H1 (cell line): ENCODE measurements at places on chromosomes 4 and X. TPM values are rescaled to one million over a fixed set of nuclear protein-coding genes. Genes with fewer than 3 reads are reported as not detected.

DNA sequence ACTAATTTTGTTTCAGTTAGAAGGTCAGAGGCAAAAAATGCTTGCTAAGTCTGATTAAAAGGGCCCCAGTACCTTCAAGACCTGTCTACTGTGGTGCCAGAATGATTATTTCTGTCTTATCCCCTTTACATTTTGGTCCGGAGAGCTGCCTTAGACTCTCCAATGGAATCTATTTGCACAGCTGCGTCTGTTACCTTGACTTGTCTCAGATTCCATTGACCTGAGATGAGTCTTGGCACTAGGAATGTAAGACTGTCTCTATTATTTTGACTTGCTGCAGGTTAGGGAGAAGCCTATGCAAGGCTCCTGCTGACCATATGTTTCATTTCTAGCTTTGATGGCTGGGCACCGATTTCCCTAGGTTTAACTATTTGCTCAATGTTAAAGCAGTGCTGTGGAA is 457.6 kb downstream of the KCTD8 start:
- no peaks in the 10 kb centered on the region for H3K36me3 ChIP-seq
- no peaks in the 10 kb centered on the region for H3K27me3 ChIP-seq
- DNase-seq: no peak

- DNase-seq: no peak
- H3K4me1 ChIP-seq: no peaks in the 10 kb centered on the region
- no peaks in the 10 kb centered on the region for H3K36me3 ChIP-seq
- no peaks in the 10 kb centered on the region for H3K27me3 ChIP-seq
These were observed 412.2 kb downstream of the PPP3CA start for GRCh38 chr4:100935090-100935489.

- no peaks in the 10 kb centered on the region for H3K36me3 ChIP-seq
- H3K27me3 ChIP-seq: no peaks in the 10 kb centered on the region
- DNase-seq: no peak
- no peak overlapping the region for H3K27ac ChIP-seq
- no peak overlapping the region for H3K4me3 ChIP-seq
These were observed 1126.9 kb downstream of the STPG2 start for GRCh38 chr4:97016186-97016907.

GRCh38 chr4:108135549-108136209 is 33.1 kb downstream of the LEF1 start:
- peak overlapping the region; percentile 30; the same call in 1 of the 2 replicates for H3K4me3 ChIP-seq
- peak; percentile 71 for DNase-seq
- no peaks in the 10 kb centered on the region for H3K36me3 ChIP-seq
- peaks cover 9% of the 10 kb centered on the region for H3K4me1 ChIP-seq
- no peaks in the 10 kb centered on the region; the same call in 1 of the 2 replicates for H3K27me3 ChIP-seq

DNA sequence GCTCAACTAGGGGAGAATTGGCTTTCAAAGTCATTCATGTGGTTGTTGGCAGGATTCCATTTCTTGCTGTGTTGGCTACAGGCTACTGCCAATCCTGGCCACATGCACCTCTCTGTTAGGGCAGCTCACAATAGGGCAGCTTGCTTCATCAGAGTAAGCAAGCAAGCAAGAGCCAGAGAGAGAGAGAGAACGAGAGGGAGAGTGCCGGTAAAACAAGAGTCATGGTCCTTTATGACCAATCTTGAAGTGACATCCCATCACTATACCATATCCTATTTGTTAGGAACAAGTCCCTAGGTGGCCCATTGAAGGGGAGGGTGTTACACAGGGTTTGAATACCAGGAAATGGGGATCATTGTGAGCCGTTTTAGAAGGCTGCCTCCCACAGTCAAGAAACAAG is 33.0 kb upstream of the TLR2 start:
- no peak overlapping the region for H3K4me3 ChIP-seq
- no peaks in the 10 kb centered on the region for H3K36me3 ChIP-seq
- no peak overlapping the region for H3K27ac ChIP-seq

GRCh38 chr4:180437601-180438000 is 1805.6 kb upstream of the TENM3 start:
- DNase-seq: no peak
- no peaks in the 10 kb centered on the region for H3K4me1 ChIP-seq
- no peaks in the 10 kb centered on the region for H3K36me3 ChIP-seq
- H3K4me3 ChIP-seq: no peak overlapping the region
- no peak overlapping the region for H3K27ac ChIP-seq

- no peak overlapping the region for H3K27ac ChIP-seq
- no peaks in the 10 kb centered on the region for H3K27me3 ChIP-seq
- DNase-seq: no peak
- H3K36me3 ChIP-seq: no peaks in the 10 kb centered on the region
These were observed 262.5 kb upstream of the TEX13A start for GRCh38 chrX:105483011-105483410.

DNA sequence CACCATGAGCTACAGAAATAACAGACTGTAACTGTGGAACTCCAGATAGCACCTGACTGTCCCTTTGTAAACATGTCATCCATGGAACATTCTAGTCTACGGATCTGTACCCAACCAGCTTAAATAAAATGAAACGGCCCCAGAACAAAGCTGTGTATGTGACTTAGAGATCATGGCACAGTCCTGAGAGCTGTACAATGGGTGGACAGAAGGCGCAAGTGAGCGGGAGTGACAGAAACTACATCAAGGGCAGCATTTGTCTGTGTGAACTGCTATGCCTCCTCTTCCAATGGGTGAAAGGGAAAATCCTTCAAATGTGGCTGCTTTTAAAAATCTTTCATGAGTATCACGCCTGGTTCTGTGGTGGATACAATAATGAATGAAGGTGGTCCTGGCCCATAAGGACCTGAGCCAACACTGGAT is 72.5 kb downstream of the FAT1 start:
- no peak overlapping the region for H3K4me3 ChIP-seq
- H3K27ac ChIP-seq: no peak overlapping the region
- H3K27me3 ChIP-seq: no peaks in the 10 kb centered on the region
- DNase-seq: no peak

GRCh38 chrX:82816562-82816961 is 691.5 kb upstream of the POU3F4 start:
- H3K4me1 ChIP-seq: no peaks in the 10 kb centered on the region
- H3K27ac ChIP-seq: no peak overlapping the region
- H3K36me3 ChIP-seq: no peaks in the 10 kb centered on the region
- H3K4me3 ChIP-seq: no peak overlapping the region
- H3K27me3 ChIP-seq: no peaks in the 10 kb centered on the region
- no peak for DNase-seq

GRCh38 chrX:118423558-118423957 is 72.1 kb upstream of the DOCK11 start:
- no peaks in the 10 kb centered on the region for H3K27me3 ChIP-seq
- H3K36me3 ChIP-seq: no peaks in the 10 kb centered on the region
- no peak overlapping the region for H3K4me3 ChIP-seq
- DNase-seq: no peak

GRCh38 chrX:72621163-72621562 is 48.5 kb upstream of the HDAC8 start:
- H3K27me3 ChIP-seq: no peaks in the 10 kb centered on the region
- no peak overlapping the region for H3K4me3 ChIP-seq
- DNase-seq: no peak

- no peak for DNase-seq
- H3K27ac ChIP-seq: no peak overlapping the region
- H3K27me3 ChIP-seq: no peaks in the 10 kb centered on the region
- H3K4me1 ChIP-seq: 0 out of 2 replicates have a peak, but pooled peaks cover 3% of the 10 kb centered on the region
These were observed 44.1 kb downstream of the QRFPR start for GRCh38 chr4:121336706-121337105.

GRCh38 chrX:12567857-12568256 is 223.4 kb upstream of the PRPS2 start:
- no peaks in the 10 kb centered on the region for H3K36me3 ChIP-seq
- H3K4me1 ChIP-seq: no peaks in the 10 kb centered on the region
- no peak for DNase-seq

DNA sequence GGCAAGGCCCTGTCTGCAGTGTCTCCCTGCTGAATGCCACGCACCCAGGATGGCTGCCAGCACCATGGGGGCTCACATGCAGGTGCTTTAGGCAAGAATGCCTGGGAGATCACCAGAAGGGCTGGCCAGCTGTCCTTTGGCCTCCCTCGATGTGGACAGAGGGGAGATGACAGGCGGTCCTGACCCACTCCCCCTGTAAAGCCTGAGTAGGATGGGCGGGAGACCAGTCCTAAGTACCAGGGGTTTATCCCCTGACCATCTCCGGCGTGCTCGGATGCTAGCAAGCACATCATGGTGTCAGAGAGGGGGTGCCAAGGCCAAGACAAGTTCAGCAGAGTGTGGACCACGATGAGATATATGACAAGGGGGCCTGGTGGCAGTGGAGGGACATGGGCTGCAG is 5.3 kb downstream of the PDZD4 start:
- DNase-seq: no peak
- no peak overlapping the region for H3K4me3 ChIP-seq
- no peak overlapping the region for H3K27ac ChIP-seq

DNA sequence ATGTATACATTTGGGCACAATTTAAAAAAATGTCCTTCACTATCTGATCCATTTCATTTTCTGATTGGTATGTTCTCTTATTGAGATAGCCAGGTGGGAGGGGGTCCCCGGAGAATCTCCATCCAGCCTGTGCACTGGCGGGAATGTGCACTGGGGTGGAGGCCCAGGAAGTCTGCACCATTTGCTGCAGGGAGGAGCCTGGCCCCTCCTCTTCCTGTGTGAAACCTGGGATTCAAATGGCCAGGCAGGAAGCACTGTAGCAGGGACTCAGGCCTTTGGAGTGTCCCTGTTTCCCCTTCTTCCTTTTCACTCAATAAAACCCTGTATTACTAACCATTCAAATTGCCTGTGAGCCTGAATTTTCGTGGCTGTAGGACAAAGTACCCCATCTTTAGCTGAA is 44.3 kb downstream of the GPRIN3 start:
- peaks cover 3% of the 10 kb centered on the region; the same call in 1 of the 2 replicates for H3K4me1 ChIP-seq
- H3K27me3 ChIP-seq: no peaks in the 10 kb centered on the region
- no peak overlapping the region for H3K27ac ChIP-seq
- no peak overlapping the region for H3K4me3 ChIP-seq
- DNase-seq: no peak

GRCh38 chr4:71229477-71230270 is 109.1 kb upstream of the SLC4A4 start:
- H3K4me3 ChIP-seq: no peak overlapping the region
- no peaks in the 10 kb centered on the region for H3K36me3 ChIP-seq
- DNase-seq: peak; percentile 5
- H3K4me1 ChIP-seq: peaks cover 4% of the 10 kb centered on the region; the same call in 1 of the 2 replicates

GRCh38 chr4:126992910-126993309 is 639.8 kb upstream of the INTU start:
- no peak overlapping the region for H3K4me3 ChIP-seq
- H3K27ac ChIP-seq: no peak overlapping the region
- H3K27me3 ChIP-seq: no peaks in the 10 kb centered on the region

PHOX2B gene
- not detected in 2 replicates for total RNA-seq

LRPAP1 gene
- total RNA-seq: 101 and 106 TPM in 2 replicates

KANTR gene
- 7.5 and 9.5 TPM in 2 replicates for total RNA-seq

SNCA gene
- total RNA-seq: 14.6 and 16.8 TPM in 2 replicates

CSN1S1 gene
- total RNA-seq: not detected in 2 replicates
